Stimulated activated CD4-positive, alpha-beta T cell treated with anti-CD3 and anti-CD28 coated beads, Interleukin-4, amount 100 ng/mL, for 48 hours (primary cell): ENCODE measurements at places on chromosomes 12 and 14.
A peak's percentile ranks its signal among the peaks of the same experiment; 100 is the strongest.

DNA sequence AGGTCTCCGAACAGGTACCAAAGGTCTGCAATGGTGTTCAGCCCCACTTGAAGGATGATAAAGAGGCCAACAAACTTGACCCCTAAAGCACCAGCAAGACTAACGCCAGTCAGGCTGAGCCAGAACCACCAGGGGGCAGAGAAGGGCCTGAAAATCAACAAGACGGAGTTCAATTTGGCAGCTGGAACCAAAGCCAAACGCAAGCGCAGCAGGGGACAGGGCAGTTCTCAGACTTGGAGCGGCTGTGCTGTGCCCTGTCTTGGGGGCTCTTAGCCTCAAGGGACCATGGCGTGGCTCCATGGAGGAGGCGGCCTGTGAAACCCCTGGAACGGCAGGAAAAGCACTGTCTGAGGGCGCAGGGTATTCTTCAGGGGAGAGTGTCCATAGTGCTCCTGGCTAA, 19.6 kb downstream of the POMT2 start:
- DNase-seq, result peak; percentile 38

- DNase-seq, result no peak
These were observed 31.8 kb upstream of the TEX22 start for GRCh38 chr14:105366386-105367074.

- DNase-seq, result no peak
These were observed 127.2 kb upstream of the ATF7IP start for GRCh38 chr12:14238221-14238792.

- no peak for DNase-seq
These were observed 1.5 kb downstream of the RFLNA start for GRCh38 chr12:124296295-124296915.

GRCh38 chr14:94775091-94775870, 5.4 kb upstream of the GSC start:
- no peak for DNase-seq

DNA sequence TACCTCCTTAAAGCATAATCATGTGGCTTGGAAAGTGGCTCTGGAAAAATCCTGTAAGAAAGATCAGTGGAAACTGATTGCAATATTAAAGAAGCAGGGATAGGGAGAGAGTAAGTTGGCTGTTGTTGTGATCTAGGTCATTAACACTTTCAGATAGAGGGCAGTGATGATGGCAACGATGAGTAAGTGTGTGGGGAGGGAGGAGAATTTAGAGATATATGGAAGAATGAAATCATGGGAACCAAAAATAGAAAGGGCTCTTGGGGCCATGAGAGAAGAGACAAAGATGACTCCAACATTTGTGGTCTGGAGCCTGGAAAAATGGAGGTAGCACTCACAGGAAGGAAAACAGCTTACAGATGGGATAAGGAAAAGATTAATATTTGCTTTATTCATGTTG, 23.3 kb downstream of the SNRPF start:
- no peak for DNase-seq

DNA sequence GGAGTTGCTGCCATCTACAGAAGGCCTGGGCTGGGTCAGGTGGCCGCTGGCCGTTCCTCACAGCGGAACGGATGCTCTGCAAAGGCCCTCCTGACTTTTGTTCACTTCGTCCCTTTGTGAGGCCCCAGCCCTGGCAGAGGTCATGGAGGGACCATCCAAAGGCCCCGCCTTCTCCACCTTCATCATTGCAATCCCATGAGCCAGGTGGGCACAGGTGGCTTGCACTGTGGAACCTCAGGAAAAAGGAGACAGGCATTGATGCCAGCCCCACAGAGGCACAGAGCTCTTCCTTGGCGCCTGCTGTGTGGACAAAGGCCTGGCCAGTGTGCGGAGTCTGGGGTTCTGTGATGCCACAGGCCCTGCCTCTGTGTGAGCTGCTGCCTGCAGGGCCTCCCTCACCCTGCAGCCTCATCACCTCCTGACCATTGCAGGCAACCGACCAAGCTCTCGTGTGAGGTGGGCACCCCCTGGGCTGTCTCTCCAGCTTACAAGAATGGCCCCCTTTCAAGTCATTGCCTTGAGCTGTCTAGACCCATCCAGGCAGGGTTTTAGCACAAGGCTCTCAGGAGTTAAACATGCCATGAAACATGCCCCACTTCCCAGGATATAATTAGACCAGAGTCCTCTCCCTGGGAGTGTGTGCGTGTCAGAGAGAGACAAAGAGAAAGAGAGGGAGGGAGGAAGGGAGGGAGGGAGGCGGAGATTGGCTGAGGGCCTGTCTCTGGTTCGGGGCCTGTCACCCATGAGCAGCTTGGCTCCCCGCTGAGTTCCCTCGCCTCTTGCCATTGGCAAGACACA, 19.3 kb downstream of the NFKBIA start:
- DNase-seq, result no peak

- no peak for DNase-seq
These were observed 34.4 kb downstream of the BMAL2 start for GRCh38 chr12:27367078-27367477.

GRCh38 chr12:109739747-109740693, 26.4 kb downstream of the FAM222A start:
- DNase-seq, result no peak

DNA sequence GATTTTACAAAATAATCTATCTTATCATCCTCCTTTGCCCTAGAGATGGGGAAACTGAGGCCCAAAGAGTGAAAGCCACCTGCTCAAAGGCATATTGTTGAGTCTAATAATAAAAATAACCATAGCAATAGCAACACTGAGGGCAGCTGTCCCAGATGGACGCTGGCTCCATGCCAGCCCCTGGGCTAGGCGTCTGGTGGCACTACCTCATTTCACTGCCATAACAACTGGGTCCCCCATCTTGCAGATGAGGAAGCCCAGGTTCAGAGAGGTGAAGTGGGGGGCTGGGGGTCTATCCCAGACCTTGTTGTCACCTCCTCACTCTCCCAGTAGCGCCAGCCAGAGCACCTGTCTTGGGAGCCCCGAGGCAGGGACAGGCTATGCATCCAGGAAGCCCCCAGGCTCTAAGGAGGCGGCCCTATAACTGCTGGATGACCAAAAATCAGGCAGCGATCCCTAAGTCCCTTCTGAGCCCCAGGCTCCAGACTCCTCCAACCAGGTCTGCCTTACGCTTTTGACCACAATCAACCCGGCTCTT, 12.8 kb downstream of the BDKRB2 start:
- no peak for DNase-seq

DNA sequence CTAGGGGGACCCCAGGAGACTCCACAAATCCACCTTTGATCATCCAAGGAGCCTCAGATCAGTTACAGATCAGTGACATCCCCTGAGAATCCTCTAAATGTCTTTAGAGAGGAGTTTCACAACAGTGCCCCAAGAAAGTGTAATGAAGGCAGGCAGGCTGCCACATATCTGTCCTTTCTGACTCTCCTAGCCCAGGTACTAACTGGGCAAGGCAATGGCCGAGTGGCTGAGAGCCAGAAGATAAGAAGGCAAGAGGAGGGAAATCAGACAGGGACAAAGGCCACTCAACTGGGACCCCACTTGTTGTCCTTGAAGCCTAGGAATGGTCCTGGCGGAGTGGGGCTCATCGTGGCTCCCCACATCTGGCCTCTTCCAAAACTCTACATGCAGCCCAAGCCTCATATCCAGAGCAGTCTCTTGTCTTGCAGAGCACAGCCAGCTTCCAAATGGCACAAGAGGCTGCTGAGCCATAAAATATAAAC, 11.6 kb downstream of the ACTN1 start:
- no peak for DNase-seq

DNA sequence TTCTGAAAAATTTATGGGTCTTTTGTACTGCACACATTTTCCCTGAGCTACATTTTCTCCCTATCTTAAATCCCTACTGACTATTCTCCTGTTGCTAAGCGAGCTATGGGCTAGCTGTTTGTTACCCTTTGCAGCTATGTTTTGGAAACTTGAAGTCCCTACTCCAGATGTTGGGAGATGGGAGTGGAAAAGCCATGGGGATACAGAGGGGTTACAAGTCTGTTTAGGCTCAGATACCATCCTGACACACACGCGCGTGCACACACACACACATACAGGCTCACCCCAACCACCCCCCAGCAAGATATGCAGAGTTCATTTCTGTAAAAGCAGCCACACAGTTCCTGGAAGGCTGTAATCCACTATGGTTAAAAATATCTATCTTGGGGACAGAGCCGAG, 15.8 kb downstream of the ATP5MC2 start:
- DNase-seq, result no peak

DNA sequence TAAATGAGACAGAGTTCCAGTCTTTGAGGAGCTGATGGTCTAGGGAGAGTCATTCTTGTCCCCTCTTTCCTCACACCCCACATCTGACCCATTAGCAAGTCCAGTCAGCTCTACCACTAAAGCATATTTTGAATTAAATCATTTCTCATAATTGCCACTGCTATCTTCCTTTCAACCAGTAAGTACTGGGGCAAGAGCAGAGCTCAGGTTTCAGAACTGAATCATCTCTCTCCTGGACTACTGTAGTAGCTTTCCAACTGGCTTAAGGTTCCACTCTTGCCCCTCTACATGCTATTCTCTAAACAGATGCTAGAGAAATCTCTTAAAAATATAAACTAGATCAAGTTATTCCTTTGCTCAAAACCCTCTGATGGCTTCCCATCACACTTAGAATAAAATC, 218.3 kb downstream of the TTC6 start:
- DNase-seq, result no peak

DNA sequence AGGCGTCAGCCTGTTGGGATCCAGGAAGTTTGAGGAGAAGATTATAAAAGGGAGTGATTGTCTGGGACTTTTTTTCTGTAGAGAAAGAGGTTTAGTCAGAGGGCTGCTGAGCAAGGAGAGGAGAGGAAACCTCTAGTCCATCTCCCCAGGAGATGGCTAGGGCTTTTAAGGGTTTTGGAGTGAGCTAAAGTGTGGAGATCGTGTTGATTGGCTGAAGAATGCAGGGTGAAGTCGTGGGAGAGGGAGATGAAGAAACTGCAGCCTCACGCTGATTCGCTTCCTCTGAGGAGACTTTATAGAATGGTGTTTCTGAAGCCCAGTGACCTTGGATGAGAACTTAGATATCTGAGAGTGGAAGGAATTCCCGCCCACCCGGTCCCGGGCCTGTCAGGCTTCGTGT, 193.7 kb upstream of the PWP1 start:
- DNase-seq, result no peak

- DNase-seq, result no peak
These were observed 25.0 kb upstream of the DHRS7 start for GRCh38 chr14:60189923-60190840.

DNA sequence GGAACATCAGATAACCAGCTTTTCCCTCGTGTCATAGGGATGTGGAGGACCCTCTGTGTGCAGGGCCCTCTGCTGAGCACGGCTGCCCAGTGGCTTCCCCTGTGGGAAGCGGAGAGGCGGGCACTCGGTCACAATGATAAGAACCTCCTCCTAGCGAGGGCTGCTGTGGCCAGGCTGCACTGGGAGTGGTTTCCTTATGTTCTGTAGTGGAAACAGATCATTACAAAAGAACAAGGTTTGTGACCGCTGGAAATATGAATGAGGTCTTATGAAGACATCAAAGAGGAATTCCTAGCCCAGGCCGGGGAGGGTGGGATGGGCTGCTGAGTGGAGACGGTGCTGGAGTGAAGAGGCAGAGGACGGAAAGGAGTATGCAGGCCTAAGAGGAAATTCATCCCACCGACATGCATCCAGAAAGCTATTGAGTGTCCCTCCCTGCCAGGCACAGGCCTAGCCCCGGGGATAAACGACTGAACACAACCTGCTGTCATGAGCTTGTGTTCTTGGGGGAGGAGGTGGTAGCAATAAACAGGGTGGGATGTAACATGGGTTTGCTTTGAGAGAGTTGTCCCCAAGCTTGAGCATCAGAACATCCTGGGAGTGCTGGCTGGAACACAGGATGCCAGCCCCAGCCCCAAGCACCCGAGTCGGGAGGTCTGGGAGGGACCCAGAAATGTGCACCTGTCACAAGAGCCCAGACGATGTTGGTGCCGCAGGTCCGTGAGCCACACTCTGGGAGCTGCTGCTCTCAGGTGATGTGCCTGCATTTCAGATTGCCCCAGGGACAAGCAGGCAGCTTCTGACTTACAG, 37.5 kb downstream of the FZD10 start:
- no peak for DNase-seq

- DNase-seq, result peak; percentile 45
These were observed 82.6 kb upstream of the TRAF3 start for GRCh38 chr14:102694530-102695166.

DNA sequence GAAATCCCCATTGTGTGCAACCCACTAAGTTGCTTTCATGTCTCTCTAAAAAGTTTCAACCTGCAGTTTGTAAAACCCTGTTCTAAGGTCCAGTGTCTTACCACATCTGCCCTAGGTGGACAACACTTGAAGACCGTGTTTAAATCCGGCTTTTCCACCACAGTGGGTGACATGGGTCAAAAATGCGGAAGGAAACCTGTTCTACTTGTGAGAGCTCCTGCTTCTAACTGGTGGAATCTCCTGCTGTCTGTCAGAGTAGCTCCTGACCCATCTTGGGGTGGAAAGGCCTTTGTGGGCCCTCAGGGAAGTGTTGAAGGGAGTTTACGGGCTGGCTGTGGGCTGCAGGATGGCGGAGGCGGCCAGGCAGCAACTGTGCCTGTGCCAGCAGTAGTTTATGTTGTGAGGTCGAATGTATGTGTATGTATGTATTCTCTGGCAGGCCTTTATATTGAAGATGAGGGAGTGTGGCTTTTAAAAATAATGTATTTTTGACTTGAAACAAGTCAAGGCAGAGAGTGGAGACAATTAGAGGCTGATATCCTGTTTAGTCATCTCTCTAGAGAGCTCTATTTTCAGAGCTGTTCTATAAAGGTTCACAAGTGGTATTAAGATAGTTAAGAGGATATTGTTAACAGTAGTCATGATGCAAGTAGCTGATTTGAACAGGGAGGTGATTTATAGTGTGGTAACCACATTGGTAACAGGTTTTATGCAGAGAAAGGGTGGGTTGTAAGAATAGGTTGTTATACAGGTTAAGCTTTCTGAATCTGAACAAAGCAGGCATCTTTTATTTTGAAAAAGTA, 67.0 kb downstream of the PRKCH start:
- DNase-seq, result peak; percentile 27

DNA sequence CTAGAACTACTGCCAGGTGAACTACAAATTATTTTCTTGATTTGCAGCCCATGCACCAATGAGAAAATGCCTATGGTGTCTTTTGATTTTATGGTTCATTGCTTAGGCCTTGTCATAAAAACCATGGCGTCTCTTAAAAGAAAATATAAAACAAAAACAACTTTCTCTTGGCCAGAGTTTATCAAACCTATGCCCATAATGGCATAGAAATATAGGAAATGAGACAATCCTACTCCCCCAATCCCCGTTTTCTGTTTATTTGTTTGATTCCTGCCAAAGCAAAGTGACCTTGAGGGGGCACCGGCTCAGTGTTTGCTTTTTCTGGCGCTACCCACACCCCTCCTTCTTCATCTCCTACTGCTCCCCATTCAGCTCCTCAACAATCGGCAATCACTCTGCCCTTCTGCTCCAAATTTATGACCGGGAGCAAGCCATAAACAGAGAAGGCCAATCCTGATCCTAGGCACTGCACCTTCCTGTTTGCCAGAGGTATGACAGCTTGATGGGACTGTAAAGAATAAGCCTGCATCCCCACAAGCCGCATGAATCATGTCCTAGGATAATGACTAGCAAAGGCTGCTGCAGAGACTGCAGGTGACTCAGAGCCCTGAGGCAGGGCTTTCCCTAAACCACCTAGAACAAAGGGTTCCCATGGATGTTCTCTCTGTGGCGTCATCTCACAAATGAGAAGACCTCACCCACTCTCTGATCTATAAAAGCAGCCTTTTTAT, 874.9 kb downstream of the NRXN3 start:
- no peak for DNase-seq

GRCh38 chr12:131643631-131644452, 67.0 kb upstream of the SFSWAP start:
- no peak for DNase-seq
